ENCODE measurements at places on chromosomes 7 and 10. TPM values are rescaled to one million over a fixed set of nuclear protein-coding genes. Genes with fewer than 3 reads are reported as not detected.
A peak's percentile ranks its signal among the peaks of the same experiment; 100 is the strongest.

Gene PNLIPRP3
- total RNA-seq, result not detected

Gene BCCIP
- total RNA-seq, result 40.4 TPM

DNA sequence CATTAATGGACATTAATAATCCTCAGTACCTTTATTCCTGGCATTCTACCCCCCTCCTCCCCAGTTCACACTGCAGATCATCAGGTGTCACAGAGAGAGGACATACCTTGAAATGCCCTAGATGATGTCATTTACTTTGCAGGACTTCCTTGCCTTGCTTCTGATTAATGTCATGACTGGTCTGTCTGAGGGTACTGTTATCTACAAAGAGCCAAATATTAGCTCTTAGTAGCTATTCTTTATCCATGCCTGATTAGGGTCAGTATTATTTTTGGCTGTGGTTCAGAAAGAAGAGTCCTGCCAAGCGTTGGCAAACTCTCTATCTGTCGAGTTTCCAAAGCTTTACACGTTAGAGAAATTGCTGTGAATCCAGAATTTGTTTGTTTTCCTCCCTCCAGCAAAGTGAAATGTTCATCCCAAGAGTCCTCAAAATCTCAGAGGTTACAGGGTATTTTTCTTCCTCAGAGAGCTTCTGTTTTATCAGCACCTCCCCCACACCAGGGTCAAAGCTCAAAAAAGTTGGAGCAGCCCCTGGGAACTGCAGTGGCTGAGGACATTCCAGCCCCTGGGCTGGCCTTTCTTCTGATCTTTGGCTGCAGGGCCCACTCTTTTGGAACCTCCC is 12.6 kb downstream of the SCD start:
- DNase-seq, result no peak

GRCh38 chr7:94697035-94697974 is 41.4 kb upstream of the SGCE start:
- DNase-seq, result no peak

- DNase-seq, result peak; percentile 99
These were observed at the start of gene NDUFA5 for GRCh38 chr7:123557398-123558288. NDUFA5 (minus strand) TSS chr7:123557818; CDS start chr7:123557795, 23 bp downstream.

DNA sequence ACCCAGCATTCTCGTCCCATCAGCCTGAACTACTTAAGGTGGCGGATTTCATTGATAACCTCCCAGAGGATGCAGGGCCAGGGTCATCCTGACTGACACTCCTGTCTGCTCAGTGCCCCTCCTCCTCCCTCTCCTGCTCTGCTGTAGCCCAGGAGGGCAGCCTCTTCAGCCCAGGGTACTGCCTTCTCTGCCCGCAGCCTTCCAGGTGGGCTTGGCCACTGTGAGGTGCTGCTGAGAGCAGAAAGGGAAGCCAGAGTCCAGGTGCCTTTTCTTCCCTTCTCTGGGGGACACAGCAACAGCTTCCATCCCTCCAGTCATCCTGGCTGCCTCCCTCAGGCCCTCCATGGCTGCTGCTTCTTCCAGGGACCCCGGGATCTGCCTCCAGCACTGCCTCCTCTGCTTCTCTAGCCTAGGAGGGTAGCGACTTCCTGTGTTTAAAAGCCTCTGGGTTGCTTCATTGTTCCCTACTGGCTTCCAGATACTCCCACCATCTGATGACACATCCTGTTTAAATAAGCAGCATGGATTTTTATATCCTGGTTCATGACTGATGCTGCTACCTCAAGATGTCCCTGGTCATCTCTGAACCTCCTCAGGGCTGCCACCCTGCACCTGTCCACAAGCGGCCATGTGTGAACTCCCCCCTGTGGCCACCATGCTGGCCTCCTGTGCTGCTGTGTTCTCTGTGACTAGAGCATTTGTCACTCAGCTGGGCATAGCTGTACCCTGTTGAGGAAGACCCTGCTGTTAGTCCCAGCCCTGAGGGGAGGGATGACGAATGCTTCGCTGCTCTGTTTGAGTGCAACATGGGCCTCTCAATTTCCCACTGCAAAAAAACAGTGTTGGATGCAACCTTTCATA is 55.8 kb downstream of the AKR1C4 start:
- no peak for DNase-seq

- no peak for DNase-seq
These were observed 417.6 kb upstream of the AUTS2 start for GRCh38 chr7:69180662-69181061.

GRCh38 chr7:84394219-84394618 is 199.6 kb upstream of the SEMA3A start:
- no peak for DNase-seq

DNA sequence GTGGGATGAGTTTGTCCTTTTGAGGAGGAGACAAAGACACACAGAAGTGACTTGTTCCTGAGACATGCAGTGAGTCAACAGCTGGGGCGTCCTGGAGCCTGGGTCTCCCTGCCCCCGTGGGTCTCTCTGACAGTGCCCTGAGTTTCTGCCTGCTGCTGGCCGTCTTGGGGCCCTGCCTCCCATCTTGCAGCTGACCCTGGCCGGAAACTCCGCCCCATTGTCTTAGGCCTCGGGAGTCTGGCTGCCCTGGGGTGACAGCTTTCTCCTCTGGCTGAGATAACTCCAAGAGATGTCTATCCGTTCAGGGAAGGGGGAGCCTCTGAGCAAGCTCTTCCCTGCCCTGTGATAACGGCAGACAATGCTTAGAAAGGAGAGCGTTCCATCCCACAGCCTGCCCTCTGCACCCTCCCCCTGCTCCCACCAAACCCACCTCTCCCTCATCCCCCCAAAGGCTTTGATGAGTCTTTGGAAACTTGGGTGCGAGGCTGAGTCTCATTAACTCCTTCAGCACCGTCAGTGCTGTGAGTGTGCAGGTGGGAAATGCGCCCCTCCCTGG is 69.5 kb upstream of the PODXL start:
- DNase-seq, result no peak
